CD8-positive, alpha-beta T cell (primary cell): ENCODE measurements at places on chromosomes 5 and 9.
A peak's percentile ranks its signal among the peaks of the same experiment; 100 is the strongest.

DNA sequence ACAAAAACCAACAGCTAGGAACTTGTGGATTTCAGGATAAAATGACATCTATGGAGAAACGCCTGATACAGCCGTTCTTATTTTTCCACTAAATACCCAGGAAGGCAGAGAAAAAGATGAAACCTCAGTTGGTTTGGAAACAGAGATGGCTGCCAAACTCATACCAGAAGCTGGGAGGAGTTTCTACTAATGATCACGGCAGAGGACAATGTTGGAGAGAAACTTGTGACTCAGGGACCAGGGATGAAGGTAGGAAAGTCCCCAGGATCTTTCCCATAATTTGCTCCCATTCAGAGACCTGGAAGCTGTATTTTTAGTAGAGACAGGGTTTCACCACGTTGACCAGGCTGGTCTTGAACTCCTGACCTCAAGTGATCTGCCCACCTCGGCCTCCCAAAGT, 187.1 kb upstream of the IER5L start:
- DNase-seq, result no peak

DNA sequence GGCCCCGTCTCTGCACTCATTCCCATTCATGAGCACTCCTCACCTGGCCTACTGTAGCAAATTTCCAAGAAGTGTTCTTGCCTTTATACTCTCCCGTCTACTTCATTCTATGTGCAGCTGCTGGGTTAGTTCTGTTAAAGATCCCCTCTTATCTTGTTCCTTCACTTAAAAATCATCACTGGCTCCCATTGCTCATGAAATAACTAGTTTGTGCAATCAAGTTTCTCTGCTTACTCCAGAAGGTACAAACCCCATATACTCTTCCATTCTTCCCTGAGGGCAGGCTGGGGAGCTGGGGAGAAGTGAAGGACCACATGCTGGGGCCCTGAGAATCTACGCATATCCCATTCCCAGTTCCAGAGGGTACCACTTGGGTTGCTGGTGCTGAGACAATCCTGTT, 84.4 kb upstream of the KLF9 start:
- DNase-seq, result no peak

- no peak for DNase-seq
These were observed 383.2 kb downstream of the PLK2 start for GRCh38 chr5:58076483-58077257.

GRCh38 chr9:125829743-125830142, 82.6 kb downstream of the PBX3 start:
- peak; percentile 16 for DNase-seq

GRCh38 chr5:6365977-6366590, 12.3 kb downstream of the MED10 start:
- DNase-seq, result no peak

- DNase-seq, result no peak
These were observed 39.2 kb downstream of the PPIC start for GRCh38 chr5:122997294-122997693.

DNA sequence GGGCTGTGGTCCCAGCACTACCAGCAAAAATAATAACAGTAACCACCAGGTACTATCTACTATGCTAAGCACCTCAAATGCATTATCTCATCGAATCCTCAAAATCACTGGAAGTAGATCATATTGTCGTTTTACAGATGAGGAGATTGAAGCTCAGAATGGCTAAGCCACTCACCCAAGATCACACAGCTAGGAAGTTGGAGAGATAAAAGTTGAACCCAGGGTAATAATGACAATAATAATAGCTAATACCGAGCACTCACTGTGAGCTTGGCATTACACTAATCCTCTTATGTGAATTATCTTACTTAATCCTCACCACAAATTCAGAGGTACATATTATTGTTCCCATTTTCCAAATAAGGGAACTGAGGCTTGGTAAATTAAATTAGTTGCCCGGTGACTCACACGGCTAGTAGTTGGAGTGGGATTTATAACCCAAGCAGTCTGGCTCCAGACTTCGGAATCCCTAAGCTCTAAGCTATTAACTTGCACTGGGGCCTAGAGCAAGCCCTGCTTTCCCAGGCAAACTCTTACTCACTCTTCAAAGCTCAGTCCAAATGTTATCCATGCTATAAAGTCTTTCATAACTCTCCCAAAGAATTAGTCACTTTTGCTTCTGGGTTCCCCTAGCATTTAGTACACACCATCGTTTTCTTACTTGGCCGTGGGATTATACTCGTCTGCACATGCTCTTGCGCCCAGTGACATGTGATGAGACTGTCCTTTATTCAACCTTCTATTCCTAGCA, 3.8 kb downstream of the ARSI start:
- DNase-seq, result no peak

DNA sequence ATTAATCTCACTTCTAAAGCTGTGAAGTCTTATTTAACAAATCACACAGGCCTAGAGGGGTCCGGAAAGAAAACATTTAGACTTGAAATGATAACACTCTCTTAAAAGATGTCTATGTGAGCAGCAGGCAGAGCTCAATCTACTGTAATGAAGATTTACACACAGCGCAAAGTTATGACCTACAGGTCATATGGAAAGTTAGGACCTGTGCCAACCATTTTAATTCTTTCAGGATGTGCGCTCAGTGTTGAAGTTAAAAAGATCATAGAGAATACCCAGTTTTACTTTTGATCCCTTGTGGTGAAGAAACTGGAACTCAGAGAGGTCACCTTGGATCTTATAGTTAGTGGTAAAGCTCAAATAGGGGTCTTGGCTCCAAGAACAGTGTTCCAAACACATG, 3.1 kb upstream of the CREBRF start:
- no peak for DNase-seq

DNA sequence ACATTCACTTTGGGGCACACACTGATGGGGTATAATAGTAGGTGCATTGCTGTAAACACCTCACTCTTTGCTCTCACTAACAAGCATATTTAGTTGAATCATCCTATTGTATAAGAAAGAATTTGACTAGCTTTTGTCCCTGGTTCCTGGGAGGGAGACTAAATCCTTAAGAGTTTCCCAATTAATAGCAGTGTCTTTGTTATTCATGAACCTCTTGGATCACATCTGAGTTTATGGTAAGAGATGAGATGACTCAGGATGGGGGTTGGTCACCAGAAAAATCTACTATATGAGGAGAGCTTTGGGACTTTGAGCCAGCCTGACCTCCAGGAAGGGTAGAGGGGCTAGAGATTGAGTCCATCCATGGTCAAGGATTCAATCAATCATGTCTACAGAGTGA, 56.8 kb downstream of the PUM3 start:
- no peak for DNase-seq

GRCh38 chr5:181114844-181115778, 15.9 kb downstream of the OR2V1 start:
- DNase-seq, result no peak

- no peak for DNase-seq
These were observed 440.6 kb downstream of the CETN3 start for GRCh38 chr5:89968958-89969381.

DNA sequence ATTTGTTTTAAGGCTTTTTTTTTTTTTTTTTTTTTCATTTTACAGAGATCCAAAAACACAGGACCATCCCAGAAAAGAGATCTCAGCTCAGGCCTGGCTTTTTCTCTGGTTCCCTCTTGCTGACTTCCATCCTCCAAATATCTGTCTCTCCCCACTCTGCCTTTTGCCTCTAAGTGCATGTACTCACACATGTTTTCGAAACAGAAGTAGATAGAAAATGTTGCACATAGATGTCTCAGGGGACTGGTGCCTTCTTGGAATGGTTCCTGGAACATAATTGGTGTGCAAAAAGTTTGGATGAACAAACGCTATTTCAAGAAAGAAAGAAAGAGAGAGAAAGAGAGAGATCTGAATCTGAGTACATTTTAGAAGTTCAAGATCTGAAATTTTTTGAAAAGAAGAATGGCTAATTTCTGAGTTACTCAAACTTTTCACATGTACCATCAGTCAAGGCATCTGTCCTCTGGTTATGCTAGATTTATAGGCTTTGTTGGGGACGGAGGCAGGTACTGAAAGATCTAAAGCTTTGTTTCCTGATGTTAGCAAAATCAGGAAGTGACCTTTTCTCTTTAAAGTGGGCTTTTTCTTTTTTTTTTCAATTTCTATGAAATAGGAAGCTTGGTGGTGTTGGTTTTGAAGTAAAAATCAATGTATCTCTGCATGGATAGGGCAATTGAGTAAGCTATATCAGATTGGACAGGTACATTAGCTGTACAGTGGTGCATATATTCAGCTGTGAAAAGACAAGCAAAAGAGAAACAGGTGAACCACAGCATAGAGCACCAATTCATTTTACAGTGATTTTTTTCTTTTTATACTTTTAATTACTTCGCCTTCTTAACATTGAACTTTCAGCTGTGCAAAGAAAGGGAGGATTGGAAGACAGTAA, 8.5 kb upstream of the TNFSF8 start:
- no peak for DNase-seq

GRCh38 chr9:103991698-103992097, 102.4 kb upstream of the SMC2 start:
- no peak for DNase-seq

GRCh38 chr9:128122809-128123175, 4.7 kb downstream of the PTGES2 start:
- no peak for DNase-seq
